ENCODE measurements at places on chromosomes 7 and 10. TPM values are rescaled to one million over a fixed set of nuclear protein-coding genes. Genes with fewer than 3 reads are reported as not detected.

STOX1 gene
- 2.5 TPM for polyA plus RNA-seq

CYCS gene
- 147 TPM for polyA plus RNA-seq

GRCh38 chr10:133128126-133129070 lies 31.6 kb upstream of the KNDC1 start:
- no peak for DNase-seq

DNA sequence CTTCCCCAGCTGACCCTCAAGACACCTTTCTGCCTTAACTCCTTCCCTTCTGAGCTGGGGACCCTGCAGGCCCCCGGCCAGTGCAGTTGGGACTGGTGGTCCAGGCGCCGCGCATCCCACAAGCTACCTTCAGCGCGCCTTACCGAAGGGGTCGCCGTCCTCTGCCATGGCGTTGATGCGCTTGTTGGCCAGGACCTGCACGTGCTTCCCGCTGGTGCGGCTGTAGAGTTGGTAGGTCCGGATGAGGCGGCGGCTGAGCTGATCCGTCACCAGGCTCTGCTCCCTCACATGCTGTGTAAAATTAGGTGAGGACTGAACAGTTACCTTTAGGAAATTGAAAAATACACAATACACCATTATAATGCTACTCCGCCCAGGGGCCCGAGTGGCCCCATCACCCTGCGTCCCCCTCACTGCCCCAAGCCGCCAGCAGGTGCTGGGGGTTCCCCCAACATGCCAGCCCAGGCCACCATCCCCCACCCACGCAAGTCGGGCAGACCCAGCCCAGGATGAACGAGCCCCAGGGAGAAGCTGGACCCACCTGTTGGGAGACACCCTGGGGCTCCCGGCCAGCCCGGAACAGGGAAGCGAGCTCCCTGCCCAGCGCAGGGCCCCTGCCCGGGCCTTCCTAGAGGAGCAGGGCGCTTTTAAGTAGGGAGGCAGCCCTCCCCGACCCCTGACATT lies 1.2 kb downstream of the FGF8 start:
- no peak for DNase-seq

- no peak for DNase-seq
These were observed 467.9 kb upstream of the PODXL start for GRCh38 chr7:132024290-132024689.

- DNase-seq = no peak
These were observed 87.0 kb downstream of the LARP4B start for GRCh38 chr10:844552-844951.

TACC2 gene
- polyA plus RNA-seq = 122 TPM

HOXA2 gene
- polyA plus RNA-seq = 3.1 TPM

GRCh38 chr7:17489961-17490360 lies 191.5 kb downstream of the AHR start:
- no peak for DNase-seq

KIAA1549 gene
- 9.9 TPM for polyA plus RNA-seq

ELN gene
- 91.6 TPM for polyA plus RNA-seq
